ENCODE measurements at places on chromosomes 7 and 10.

DNA sequence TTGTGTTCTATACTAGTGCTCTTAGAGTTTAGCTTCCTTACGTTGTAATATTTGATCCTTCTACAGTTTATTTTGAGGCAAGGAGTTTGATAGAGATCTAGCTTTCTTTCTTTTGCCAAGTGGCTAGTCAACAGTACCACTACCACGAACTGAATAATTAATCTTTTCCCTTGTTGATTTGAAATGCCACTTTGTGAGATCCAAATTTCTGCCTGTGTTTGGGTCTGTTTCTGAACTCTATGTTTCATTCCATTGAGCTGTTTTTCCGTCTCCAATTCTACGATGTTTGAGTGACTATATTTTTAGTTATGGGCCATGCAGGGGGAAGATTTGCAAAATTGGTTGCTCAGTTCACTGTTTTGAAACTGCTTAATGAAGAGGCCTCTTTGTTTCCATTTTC is 134.7 kb downstream of the KIAA1217 start:
- DNase-seq = peak; percentile 28

DNA sequence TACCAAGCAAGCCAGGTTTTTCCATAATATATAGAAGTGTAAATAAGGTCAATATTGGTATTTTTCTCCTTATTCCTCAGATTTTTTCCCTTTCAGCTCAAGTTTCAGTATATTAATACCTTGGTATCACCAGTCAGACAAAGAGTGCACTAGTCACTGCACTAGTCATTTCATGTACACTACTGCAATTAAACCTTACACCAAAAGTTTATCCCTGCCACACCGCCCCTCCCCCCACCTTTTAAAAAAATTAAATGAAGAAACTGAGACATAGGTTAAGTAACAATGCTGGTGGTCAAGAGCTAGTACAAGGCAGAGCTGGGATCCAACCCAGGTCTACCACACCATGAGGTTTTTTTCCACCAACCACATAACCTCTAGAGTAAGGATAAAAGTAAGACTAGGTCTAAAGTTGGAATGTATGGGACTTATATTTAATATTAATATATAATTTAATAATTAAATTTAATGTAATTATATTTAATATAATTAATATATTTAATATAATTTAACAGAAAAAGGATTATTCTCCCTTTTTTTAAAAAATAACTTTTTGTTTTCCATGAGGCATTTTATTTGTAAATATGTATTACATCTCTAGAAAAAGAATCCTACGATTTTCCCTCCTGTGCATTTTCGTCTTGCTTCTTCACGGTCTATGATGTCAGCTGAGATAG is 68.5 kb downstream of the NT5C2 start:
- no peak for DNase-seq

- DNase-seq = peak; percentile 58
These were observed 28.1 kb upstream of the PTN start for GRCh38 chr7:137371616-137372015.

DNA sequence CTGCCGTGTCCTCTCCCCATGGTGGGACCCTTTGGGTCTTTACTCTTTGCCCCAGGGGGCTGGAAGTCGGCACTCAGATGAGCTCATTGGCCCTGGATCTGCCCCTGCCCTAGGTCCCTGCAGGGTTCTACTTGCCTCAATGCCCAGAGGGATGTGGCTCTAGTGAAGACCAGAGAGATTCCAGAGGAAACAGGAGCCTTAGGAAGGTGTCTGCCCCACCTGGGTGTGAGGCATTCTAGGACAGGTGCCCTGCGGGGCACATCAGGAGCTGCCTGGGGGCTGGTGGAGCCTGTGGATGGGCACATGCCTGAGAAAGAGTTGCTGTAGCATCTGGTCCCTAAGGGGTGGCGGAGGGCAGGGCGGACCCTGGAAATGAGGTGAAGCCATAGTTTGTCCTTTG is 128.6 kb downstream of the ADCY1 start:
- DNase-seq = no peak

DNA sequence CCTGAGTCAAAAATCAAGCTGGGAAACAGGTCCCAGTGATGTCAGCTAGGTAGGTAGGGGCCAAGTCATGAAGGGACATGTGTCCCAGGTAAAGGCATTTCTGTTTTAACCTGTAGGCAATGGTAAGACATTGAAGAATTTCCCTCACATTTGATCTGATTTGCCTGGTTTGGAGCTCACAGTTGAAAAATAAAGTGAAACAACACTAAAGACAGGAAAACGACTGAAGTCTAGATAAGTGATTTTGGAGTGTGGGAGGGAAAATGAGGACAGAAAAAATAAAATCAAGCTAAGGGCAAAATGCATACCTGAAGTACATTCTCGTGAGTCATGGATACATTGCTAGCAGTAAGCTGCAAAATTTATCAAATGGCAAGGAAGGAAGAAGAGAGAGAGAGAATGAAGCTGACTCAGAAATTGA is 169.9 kb downstream of the SKIDA1 start:
- no peak for DNase-seq

Measured in muscle of arm (tissue), 14 donors.